Activated gamma-delta T cell (primary cell): ENCODE measurements at places on chromosomes 7 and 10.

DNA sequence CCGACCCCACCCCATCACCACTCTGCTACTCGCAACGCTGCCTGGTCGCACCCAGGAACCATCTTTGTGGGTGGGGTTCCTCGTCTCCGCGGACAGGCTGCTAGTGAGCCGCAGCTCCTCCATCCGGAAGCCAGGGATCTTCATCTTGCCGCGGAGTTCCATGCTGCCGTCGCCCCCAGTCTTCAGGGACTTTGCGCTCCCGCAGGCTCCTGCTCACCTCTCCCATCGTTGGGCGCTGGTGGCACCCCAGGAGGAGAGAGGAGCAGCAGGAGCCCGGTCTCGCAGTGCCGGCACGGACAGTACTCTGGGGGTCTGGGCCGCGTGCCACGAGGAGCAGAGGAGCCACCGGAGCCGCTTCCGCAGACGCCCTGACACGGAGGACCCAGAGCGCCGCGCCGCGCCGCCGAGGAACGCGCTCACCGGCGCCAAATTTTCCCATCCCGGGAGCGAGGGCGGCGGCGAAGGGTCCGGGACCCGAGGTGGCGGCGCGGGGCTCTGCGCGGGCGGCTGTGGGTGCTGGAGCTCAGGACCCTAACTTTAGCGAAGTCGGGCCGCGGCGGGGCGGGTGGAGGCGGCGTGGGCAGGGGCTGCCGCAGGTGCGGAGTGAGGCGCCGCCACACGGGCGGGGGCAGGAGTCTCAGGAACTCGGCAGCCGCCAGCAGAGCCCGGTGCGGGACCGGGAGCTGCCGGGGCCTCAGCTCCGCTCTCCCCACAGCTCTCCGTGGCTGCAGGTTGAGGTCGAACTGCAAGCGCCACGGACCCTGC, 750.1 kb upstream of the SORCS1 start:
- peak; percentile 12 for DNase-seq

GRCh38 chr7:110762546-110763225, 328.2 kb upstream of the LRRN3 start:
- DNase-seq = no peak

GRCh38 chr10:26859241-26860101, 1.3 kb downstream of the ABI1 start:
- no peak for DNase-seq

GRCh38 chr7:75532639-75533038, 40.5 kb downstream of the SPDYE5 start:
- DNase-seq = no peak

DNA sequence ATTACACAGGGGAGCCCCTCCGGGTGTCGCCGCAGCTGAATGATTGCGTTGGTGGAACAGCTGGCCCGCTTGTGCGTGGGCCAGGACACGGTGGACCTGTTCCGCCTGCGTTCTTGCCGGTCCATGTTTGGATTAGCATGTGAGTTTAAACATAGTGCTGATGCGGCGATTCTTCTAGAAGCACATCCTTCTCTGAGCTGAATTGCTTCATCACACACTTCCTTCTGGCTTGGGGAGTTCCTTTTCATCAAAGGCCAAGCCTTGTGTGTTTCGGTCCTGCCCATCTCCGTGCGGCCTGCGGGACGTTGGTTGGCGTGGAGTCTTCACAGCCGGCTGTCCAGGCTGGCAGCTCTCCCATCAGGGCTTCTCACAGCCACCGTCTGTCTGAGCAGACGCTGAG, 45.5 kb upstream of the SLC29A4 start:
- no peak for DNase-seq

DNA sequence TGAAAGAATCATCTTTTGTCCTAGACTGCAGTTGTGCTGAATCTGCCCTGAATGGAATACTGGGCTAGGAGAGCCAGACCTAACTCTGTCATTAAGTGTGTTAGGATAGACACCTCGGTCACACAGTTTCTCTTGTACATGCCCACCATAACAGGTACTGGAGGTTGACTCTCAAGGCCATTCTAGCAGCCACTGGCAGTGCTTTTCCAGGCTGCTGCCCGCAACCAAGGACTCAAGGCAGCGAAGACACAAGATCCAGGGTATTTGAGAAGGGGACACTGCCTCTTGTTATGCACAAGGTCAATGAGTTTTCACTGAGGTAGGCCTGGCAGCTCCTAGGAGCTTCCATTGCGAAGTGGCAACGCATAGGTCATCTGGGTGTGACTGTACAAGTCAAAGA, 70.6 kb upstream of the ZNF746 start:
- DNase-seq = no peak

DNA sequence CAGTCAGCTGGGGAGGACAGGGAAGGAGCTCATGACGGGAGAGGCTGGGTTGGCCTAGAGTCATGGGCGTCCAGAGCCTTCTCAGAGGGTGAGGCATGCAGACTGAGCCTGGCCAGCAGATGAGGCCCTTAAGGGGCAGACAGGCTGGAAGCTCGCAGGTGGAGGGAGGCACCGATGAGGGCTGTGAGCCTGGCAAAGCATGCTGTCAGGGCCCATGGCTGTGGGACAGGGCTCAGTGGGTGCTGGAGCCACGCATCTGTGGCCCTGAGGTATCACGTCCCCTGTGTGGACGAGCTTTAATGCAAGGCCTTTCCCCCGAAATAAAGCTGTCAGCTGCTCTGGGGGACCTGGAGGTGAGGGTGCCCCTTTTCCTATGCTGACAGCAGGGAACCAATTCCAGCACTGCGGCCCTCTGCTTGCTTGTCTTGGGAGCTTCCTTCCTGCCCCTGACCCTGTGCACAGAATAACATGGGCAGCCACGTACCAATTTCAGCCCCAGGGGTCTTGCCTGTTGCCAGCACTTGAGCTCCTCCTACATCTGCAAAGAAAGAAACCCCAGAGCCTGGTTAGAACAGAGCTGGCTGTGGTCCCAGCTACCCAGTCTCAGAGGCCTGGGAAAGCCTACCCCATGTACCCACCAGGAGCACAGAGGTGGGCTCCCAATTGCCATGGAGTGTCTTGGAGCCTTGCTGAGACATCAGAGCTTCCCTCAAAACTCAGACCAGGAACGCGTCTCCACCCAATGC, 20.6 kb downstream of the TMEM273 start:
- DNase-seq = no peak

- no peak for DNase-seq
Measured at GRCh38 chr7:117014673-117015133, 61.4 kb downstream of the ST7 start.

DNA sequence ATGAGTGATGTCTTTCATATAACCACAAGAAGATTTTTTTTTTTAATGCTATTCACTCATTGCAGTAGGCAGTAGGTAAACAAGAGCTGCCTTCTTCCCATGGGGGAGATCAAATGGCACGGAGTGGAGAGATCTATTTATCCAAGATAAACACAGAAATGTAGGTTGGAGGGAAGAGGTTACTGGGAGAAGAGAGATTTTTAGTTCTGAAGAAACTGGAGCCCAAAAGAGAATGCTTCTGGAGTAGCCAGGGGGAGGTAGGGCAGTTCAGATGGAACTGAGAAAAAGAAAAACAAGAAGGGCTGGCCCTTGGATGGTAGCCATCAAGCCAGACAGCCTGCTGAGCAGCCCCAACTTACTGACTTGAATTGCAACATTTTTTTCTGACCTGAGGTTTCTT, 270.1 kb upstream of the TPK1 start:
- DNase-seq = no peak

DNA sequence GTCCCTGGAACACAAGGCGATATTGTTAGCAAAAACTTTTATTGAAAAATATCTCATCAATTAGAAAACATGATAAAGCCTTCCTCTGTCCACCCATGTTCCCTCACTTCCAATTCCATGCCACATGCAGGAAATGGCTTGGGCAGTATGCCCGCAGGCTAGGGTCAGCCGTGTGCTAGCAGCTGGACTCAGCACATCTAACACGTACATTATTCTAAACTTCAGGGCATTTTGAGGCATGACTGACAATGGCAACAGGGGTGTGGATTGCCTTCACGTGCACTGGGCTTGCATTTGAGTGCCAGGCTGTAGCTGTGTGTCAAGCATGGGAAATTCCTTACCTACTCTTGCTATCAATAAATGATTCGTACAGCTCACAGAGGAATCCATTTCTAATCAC, 642.1 kb downstream of the INHBA start:
- no peak for DNase-seq

GRCh38 chr7:151600331-151600730, 80.6 kb upstream of the RHEB start:
- DNase-seq = no peak

DNA sequence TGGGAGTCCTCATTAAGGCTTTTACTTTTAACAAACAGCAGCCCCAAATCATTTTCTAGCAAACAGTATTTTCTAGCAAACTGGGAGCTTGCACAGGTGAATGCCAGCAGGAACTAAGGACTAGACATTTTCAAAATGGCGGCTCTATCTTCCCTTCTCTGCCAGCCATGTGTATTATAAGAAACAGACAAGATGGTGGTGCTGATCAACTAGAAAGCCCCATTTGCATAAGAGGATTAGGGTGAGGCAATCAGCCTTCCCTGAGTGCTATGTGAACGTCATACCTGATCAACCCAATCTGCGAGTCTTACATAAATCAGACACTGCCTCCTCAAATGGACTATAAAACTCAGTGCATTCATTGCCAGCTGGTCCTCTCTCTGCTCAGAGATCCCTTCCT, 479.6 kb downstream of the IPMK start:
- no peak for DNase-seq

- no peak for DNase-seq
Measured at GRCh38 chr7:148026713-148027112, 563.9 kb upstream of the C7orf33 start.

DNA sequence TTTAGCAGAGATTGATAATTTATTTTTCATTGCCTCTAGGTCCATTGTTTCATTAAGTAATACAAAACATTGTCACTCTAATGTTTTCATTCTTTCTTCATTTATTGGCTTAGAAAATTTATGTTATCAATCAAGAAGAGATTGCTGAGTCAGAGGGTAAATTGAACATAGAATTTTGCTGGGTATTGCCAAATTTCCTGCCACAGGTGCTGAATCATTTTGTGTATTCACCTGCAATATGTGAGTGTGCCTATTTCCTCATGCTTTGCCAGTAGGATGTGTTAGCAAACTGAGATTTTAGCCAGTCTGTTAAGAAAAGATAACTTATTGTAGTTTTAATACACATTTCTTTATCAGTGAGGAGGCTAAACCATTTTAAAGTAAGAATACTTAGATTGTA, 38.0 kb downstream of the MARCHF5 start:
- DNase-seq = no peak

- no peak for DNase-seq
Measured at GRCh38 chr10:132988988-132989387, 46.6 kb upstream of the CFAP46 start.

DNA sequence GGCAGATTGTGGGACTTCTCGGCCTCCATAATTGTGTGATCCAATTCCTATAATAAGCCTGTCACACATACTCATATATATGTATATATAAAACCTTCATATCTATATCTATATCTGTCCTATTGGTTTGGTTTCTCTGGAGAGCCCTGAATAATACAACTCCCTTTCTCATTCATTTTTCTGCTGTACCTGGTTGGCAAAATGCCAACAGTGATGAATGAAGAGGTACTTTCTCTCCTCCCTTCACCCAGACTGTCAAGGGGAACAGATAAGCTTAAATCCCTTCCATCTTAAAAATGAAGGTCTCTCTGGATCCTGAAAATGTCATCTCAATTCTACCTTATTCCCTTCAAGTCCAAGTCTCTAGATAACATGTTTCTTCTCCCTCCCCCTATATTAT, 60.3 kb upstream of the FOXP2 start:
- no peak for DNase-seq

DNA sequence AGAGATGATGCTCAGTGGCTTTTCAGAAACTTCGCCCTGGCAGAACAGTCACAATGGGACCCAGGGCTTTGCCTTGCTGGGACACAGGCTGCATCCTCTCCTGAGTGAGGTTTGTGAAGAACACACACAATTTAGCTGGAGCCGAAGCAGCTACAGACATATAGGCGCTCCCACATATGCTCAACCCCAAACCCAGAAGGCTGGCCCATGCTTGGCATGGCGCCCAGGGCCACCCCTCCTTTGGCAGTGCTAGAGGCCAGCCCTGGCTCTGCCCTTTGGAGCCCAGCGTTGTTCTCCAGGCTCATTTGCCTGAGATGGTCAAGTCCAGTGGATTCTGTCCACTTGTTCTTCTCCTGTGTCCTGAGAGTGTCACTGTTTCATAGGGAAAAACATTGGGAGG, 94.4 kb downstream of the WDFY4 start:
- no peak for DNase-seq

DNA sequence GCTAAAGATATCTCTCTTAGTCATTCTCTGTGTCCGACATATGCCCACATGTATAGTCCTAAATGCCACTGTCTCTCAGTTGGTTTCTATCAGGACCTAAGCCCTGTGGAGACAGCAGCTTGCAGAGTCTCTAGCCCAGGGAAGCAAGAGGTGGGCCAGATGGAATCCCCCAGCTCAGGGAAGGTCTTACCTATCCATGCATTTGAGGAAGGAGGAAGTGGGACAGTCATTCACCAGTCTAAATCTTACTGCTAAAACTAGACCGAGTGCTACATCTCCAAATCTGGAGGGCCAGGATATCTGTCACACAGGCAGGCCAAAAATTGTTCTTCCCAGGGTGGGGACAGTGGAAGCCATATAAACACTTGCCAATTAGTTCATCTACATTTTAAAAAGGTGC, 26.4 kb upstream of the HERPUD2 start:
- DNase-seq = no peak

- DNase-seq = no peak
Measured at GRCh38 chr7:108294595-108294994, 161.6 kb downstream of the NRCAM start.

GRCh38 chr10:49255883-49256282, 43.1 kb upstream of the C10orf71 start:
- DNase-seq = no peak

DNA sequence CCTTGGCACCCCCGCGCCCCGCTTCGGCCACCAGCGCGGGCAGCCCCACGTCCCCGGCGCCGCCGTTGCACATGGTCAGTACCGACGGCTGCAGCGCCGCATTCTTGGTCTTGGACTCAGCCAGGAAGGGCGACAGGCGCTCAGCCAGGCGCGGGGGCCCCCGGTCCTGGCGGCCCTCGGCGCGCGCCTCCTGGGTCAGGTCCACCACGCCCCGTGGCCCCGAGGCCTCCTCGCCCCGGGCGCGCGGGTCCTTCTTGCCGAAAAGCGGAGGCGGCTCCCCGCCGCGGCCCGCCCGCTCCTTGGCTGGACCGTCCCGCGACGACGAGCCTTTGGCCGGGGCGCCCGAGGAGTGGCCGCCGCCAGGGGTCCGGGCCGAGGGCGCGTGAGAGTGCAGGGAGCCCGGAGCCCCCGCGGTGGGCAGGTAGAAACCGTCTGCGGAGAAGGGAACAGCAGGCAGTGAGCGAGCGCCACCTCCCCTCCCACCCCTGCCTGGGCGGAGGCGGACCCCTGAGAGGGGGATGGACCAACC, 34.7 kb downstream of the TNRC18 start:
- DNase-seq = no peak

- no peak for DNase-seq
Measured at GRCh38 chr7:25821225-25821624, 330.8 kb upstream of the NFE2L3 start.

DNA sequence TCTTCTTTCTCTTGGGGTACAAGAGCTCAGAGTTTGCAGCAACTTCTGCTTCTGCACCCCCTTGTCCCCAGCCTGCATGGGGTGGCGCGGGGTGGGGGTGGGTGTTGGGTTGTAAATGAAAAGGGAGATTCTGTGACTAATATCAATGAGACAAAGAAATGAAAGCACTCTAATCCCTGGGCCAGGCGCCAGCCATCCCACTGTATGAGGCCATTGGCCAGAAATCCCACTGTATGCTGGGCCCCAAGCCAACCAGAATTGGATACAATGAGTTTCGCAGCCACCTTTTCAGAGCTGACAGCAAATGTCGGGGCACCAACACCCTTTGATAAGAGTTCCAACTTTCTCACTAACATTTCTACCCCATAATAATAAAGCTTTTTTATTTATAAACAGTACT, 10.9 kb upstream of the PTN start:
- no peak for DNase-seq

- DNase-seq = no peak
Measured at GRCh38 chr10:120802935-120803334, 48.2 kb upstream of the WDR11 start.
